Eye (tissue), 1 donor: ENCODE measurements at places on chromosomes 13 and 19.

GRCh38 chr19:21117041-21117907 lies 24.6 kb upstream of the ZNF431 start:
- DNase-seq: no peak

DNA sequence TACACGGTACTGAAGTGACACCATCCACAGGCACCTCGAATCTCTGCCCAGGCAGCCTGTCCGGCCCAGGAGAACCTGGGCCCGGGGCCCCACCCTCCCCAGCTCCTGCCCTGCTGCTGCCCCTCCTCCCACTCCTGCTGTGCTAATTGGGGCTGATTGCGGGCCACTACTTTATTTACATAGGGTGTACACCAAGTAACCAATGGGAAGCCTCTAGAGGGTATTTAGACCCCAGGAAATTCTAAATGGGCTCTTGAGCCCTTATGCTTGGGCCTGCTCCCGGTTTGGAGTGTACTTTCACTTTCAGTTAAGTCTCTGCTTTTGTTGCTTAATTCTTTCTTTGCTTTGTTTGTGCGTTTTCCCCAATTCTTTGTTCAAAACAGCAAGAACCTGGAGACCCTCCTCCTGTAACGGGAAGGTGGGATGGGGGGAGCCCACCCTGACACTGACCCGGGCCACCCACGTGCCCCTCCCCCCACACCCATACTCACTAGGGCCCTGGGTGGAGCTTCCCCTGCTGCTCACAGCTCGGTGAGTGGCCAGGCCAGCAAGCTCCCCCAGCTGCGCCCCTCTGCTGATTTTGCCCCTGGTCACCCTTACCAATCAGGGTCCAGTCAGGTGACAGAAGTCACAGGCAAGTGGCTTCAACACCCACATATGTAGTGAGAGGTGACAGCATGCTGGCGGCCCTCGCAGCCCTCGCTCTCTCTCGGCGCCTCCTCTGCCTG lies 9.4 kb downstream of the SCGB2B2 start:
- DNase-seq: no peak

DNA sequence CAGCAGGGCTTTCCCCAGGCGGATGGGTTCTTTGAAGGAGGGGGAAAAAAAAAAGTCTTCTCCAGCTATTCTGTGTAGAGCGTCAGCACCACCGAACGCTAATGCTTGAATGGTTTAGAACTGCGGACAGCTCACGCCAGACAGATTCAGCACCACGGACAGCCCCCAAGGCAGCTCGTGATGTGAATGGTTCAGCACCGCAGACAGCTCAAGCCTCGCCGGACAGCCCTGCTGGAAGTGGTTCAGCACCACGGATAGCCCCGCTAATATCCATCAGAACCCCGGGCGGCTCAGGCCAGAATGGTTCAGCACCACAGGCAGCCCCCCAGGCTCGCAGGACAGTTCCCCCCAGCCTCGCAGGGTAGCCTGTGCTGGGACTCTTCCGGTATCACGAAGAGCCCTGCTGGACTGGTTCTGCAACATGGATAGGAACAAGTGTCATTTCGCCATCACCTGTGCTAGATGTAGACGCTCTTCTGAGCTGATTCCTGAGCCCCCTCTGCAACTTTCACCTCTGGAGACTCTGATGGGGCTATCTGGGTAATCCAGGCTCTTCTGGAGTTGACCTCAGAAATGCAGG lies 4.9 kb upstream of the SMIM17 start:
- peak; percentile 96 for DNase-seq

- no peak for DNase-seq
Observed at GRCh38 chr19:45762870-45763631, 6.0 kb downstream of the SIX5 start.

DNA sequence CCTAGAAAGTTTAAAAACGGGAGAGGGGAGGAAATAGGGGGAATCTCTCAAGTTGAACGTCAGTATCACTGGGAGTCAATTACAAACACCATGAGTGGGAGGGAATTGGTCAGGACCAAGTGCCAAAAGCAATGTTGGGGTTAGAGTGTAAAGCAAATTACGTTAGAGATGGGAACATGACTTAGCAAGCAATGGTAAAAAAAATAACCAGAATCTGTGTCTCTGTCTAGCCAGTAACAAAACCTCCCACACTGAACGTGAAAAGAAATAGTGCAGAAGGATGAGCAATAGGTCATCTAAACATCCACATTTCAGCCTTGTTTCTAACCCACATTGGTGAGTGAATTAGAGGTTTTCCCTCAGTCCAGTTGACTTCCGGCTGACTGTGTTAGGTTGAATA lies 242.2 kb downstream of the COG6 start:
- no peak for DNase-seq

DNA sequence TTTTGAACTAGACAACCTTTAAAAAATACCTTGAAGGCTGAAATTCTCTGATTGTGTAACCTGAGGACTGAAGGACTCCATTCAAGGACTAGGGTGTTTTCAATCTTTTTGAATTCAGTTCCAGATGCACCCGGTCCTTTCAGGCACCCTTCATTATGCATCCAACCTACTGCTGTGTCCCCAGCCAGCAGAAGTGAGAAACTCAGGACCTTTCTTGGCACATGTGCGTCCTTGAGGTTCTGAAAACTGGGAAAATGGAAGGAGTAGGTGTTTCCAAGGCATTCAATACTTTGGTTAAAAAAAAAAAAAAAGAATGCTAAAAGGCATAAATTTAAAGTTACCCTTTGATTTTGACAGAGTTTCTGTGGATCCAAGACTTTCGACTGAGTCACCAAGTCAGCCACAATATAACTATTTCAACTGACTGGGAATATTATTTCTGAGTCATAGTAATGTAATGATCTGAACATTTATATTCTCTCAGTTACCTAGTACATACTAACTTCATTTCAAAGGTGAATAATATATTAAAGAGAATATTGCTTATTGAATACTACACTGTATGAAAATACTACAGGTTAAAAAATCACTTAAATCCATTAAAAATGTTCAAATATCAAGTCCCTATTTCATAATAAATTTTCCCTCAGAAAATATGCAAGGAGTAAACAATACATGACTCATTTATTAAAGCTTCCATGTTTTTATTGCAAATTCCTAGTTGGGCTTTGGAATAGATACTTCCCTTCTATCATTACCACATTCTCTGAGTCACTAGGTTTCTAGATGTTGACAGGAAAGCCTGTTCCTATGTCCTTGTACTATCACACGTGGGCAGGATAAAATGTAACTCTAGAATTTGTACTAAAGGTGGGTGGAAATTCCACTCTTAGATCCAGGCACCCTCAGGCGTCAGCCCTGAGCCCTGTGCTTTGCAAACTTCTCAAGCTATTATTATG lies 2.4 kb upstream of the ITGBL1 start:
- no peak for DNase-seq

GRCh38 chr13:71775966-71776365 lies 91.0 kb downstream of the DACH1 start:
- no peak for DNase-seq

DNA sequence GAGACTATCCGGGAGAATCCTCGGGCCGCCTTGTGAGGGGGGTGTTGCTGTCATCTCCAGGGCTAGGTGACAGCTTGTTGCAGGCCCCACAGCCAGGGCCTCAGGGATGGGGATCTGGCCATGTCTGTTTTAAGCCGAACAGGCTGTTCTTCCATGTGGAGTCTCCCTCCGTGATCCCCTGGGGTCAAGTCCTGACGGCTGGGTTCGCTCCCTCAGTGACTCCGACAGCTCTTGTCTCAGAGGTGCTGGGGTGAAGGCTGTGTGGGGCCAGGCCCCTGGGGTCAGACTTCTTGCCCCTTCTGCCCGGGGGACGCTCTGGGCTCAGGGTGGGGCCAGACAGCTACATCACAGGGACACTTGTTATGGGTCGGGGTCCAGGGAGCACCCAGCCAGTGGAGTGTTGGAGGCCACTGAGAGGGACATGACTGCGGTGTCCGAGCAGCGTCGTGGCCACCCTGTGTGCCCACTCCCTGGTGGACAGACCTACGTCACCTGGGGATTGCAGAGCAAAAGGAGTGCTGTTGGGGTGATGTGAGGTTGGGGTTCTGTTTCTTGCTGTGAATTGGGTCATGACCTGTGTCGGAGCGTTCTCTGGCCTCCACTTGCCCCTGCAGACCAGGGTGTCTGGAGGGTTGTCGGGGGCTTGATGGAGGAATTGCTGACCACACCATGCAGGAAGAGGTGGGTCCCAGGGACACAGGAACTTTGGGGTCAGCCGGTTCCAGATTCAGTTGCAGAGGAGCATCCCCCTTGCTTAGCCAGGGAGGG lies 21.5 kb downstream of the EPN1 start:
- no peak for DNase-seq

DNA sequence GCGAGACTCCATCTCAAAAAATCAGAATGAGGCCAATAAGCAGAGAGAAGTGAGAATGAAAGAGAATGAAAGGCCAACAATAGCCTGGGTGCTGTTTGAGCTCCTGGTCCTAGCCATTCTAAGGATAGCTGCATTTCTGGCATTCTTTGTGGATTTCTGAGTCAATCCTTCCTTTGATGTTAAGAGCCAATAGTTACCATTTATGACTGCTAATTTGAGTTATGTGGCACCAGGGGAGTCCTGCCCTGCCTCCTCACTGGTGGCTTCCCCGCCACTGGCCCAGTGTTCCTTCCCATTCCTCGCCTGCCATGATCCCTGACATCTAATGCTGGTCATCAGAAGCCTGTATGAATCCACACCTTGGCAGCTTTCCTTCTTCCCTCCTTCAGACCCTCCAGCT lies 991.2 kb downstream of the UQCRFS1 start:
- no peak for DNase-seq

DNA sequence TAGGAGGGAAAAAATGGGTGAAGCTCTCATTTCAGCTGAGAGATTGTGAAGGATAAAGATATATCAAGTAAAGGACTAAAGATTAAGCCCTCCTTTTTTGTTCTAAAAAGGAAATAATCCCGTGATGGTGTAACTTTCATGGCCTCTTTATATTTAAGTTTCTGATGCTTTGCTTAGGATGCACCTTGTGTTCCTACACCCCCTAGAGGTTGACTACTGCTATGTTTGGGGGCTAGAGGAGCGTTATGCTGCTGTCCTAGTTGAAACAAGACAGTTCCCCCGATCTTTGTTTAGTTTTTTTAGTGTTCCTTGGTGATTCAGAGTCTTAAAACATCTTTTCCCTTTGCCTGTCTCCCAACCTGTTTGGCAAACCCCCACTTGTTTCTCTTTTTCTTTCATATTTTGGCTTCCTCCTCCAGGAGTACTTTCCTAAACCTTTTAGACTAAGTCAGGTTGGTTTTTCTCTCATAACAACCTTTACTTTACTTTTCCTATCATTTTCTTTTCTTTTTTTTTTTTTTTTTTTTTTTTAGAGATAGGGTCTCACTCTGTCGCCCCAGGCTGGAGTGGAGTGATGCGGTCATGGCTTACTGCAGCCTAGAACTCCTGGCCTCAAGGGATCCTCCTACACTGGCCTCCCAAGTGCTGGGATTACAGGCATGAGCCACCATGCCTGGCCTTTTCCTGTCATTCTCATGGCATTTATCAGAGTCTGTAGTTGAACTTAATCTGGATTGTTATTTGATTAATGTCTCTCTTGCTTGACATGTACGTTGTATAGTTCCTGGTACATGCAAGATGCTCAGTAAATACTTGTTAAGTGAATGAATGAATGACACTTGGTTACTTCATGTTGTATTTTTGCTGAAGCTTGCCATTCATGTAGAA lies 2.8 kb downstream of the UBA2 start:
- peak; percentile 46 for DNase-seq

GRCh38 chr19:32104153-32104849 lies 241.1 kb upstream of the ZNF507 start:
- peak; percentile 45 for DNase-seq

DNA sequence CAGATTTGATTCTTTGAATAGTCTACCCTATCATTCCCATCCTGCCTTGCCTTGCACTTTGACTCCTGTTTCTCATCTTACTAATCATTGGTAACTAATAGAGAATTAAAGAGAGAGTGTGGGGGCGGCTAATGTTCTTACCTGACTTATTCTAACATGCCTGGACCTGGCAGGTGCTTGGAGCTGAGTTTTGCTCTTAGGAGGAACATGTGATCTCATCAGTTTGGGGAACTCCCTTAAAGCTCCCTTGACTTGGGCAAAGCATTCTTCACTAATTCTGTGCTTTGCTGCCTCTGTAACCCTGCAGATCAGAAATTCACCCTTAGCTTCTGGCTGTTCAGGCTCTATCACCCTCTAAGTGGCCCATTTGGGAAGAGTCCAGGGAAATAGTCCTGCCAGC lies 861.1 kb downstream of the GPC5 start:
- DNase-seq: no peak

- DNase-seq: peak; percentile 31
Observed at GRCh38 chr19:14160017-14160703, 23.8 kb upstream of the ASF1B start.

DNA sequence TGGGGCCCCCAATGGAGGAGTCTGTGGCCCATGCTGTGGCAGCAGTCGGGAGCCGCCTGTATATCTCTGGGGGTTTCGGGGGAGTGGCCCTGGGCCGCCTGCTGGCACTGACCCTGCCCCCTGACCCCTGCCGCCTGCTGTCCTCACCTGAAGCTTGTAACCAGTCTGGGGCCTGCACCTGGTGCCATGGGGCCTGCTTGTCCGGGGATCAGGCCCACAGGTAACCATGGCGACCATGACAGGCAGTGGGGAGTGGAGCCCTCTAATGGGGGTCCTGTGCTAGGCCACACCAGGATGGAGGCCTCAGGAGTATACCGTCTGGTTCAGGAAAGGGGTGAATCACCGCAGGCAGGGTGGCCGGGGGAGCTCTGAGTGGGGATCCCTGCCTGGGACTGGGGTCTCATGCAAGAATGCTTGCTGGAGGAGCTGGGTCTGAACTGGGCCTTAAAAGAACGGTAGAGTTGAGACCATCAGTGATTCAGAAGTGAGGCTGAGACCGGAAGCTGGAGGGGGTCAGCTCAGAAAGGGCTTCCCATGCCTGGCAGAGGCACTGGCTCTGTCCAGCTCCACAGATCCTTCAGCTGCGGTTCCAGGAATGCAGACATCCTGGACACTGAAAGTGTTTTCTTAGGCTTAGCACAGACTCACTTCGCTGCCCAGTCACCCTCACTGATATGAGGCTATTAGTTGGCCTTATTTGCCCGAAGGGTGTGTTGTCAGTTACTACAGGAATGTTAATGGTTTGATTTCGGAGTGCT lies 29.1 kb downstream of the CNFN start:
- DNase-seq: no peak

DNA sequence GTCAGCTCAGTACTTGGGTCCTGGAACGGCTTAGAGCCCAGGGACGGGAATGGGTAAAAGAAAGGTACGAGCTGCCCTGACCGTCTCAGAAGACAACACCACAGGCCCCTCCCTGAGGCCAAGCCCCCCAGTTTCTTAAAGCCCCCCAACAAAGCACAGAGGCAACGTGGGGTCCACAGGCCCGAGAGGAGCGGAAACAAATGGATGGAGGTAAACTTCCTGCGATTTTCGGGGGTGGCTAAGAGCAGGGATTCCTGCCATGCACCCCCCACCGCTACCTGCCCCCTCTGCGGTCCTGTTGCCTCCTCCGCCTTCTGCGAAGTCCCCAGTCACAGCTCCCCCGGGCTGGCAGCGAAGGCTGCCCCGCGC lies 48.2 kb downstream of the PTPRS start:
- DNase-seq: no peak

DNA sequence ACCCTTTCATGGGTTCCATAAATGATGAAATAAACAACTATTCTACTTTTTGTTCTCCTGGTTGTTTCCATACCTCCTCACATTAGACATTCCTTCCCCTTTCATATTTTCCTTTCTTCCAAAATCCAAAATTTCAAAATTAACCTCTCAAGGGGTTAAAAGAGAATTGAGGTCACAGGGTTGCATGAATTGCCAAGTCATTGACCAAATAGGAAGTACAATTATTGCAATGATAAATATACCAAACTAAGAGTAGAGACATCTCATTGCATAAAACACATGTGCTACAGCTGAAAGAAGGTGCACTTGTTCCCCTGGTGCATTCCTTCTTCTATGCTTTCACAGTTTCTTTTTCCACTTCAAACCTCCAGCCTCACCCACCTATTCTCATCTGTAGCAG lies 136.1 kb downstream of the KCTD12 start:
- DNase-seq: no peak
